Neural crest cell (in vitro differentiated cells): ENCODE measurements at places on chromosomes 4 and X. TPM values are rescaled to one million over a fixed set of nuclear protein-coding genes. Genes with fewer than 3 reads are reported as not detected.
A peak's percentile ranks its signal among the peaks of the same experiment; 100 is the strongest.

Gene ELF4
- 0.86 and 1.0 TPM in 2 replicates for total RNA-seq

Gene DMD
- 8.6 and 9.7 TPM in 2 replicates for total RNA-seq

Gene CENPVL3
- total RNA-seq, result 10.1 and 11.1 TPM in 2 replicates

Gene FAM241A
- total RNA-seq, result 0.07 and 0.09 TPM in 2 replicates

DNA sequence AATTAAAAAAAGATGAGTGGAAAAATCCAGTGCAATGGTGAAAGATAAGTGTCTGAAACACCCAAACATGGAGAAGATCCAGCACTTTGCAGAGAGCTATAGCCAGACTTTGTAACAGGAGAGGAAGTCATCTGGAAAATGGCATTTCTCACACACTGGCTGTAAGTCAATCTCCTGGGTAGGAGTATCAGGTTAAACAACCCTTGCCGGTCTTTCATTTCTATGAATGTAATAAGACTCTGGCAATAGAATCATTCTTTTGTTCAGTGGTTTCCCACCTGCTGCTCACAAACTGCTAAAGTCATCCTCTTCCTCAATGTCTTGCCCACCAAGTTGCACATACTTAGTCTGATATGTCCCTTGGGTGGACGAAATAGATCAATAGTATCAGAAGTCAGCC lies 94.0 kb upstream of the ATP8A1 start:
- H3K27me3 ChIP-seq, result no peaks in the 10 kb centered on the region
- no peaks in the 10 kb centered on the region for H3K36me3 ChIP-seq
- H3K27ac ChIP-seq, result no peak overlapping the region
- H3K4me1 ChIP-seq, result peaks cover 4% of the 10 kb centered on the region

- no peak overlapping the region for H3K27ac ChIP-seq
- no peak for DNase-seq
- no peaks in the 10 kb centered on the region for H3K27me3 ChIP-seq
- H3K4me3 ChIP-seq, result no peak overlapping the region
Observed at GRCh38 chrX:63922221-63922620, 137.2 kb upstream of the ARHGEF9 start.

- peaks cover 2% of the 10 kb centered on the region for H3K36me3 ChIP-seq
- H3K27ac ChIP-seq, result no peak overlapping the region
- H3K4me3 ChIP-seq, result no peak overlapping the region
- DNase-seq, result no peak
- H3K27me3 ChIP-seq, result no peaks in the 10 kb centered on the region
Observed at GRCh38 chrX:63012574-63012973, 338.6 kb downstream of the SPIN4 start.

- DNase-seq, result peak; percentile 8
- H3K4me3 ChIP-seq, result peak within 1 kb of the TSS; percentile 84
- peak within 1 kb of the TSS; percentile 91 for H3K27ac ChIP-seq
- no peaks in the 10 kb centered on the region for H3K27me3 ChIP-seq
Observed at GRCh38 chrX:13816643-13817627, at the start of gene GPM6B. GPM6B (minus strand) TSS chrX:13817093; CDS start chrX:13816904, 189 bp downstream.

- H3K4me3 ChIP-seq, result no peak overlapping the region
- H3K27me3 ChIP-seq, result no peaks in the 10 kb centered on the region
- peaks cover 3% of the 10 kb centered on the region for H3K36me3 ChIP-seq
- H3K4me1 ChIP-seq, result no peaks in the 10 kb centered on the region
- DNase-seq, result no peak
- no peak overlapping the region for H3K27ac ChIP-seq
Observed at GRCh38 chrX:20218836-20219505, 47.7 kb downstream of the RPS6KA3 start.

DNA sequence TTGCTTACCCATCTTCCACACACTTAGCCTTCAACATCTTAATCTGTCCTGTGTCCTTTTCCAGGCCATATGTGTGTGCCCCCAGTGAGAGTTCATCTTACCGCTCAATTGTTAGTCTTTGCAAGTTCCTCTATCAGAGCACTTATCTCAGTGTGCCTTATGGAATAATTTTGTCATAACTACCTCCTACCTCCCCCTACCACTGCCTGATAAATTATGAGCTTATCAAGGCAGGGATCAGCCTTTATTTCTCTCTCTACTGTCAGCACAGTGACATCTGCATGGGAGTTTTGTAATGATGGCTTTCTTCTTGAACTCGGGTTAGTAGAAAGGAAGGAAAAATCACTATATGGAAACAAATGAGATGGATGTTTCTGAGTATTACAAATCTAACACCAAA lies 53.2 kb downstream of the MTM1 start:
- H3K36me3 ChIP-seq, result peaks cover 10% of the 10 kb centered on the region
- no peak for DNase-seq
- no peaks in the 10 kb centered on the region for H3K27me3 ChIP-seq

DNA sequence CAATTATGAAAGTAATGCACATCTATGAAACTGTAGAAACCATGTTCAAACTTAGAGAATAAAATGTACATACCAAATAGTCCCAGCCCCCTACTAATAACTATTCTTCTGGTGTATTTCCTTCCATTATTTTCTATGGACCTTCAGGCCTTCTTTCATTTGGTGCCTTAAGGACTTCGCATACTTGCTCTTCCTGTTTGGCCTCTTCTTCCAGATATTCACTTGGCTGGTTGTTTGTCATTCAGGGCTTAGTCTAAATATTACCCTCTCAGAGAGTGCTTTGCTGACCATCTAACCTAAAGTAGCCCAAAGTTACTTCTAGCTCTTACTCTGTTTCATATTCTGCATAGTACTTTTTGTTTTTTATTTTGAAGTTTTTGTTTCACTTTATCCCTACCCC lies 70.3 kb upstream of the ARMCX2 start:
- no peaks in the 10 kb centered on the region for H3K27me3 ChIP-seq
- no peak overlapping the region for H3K4me3 ChIP-seq
- no peak overlapping the region for H3K27ac ChIP-seq
- no peaks in the 10 kb centered on the region for H3K4me1 ChIP-seq

DNA sequence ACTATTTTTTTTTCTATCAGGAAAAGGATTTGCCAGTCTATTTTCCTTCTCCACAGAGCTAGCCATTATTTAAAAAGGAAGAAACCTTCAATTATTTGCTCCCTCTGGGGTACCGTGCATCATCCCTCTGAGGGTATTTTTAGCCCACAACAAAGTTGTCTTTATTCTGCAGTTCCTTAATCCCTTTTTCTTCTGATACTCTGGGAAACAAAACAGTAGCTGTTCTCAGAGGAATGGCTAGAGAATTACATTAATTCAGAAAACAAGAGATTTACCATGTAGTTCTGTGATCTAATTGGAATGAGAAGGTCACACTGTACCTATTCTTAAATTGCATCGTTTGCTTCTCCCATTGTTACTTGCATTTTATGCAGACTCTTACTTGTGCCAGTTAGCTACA lies 1056.7 kb downstream of the STIM2 start:
- peak overlapping the region; percentile 76 for H3K27ac ChIP-seq
- no peaks in the 10 kb centered on the region for H3K27me3 ChIP-seq
- peaks cover 48% of the 10 kb centered on the region for H3K4me1 ChIP-seq
- H3K4me3 ChIP-seq, result peak overlapping the region; percentile 48

- H3K4me1 ChIP-seq, result no peaks in the 10 kb centered on the region
- no peak overlapping the region for H3K27ac ChIP-seq
- peaks cover 4% of the 10 kb centered on the region for H3K36me3 ChIP-seq
- H3K27me3 ChIP-seq, result no peaks in the 10 kb centered on the region
Observed at GRCh38 chr4:62627671-62628070, 1427.5 kb downstream of the ADGRL3 start.
